ENCODE measurements at places on chromosomes 6 and 20. TPM values are rescaled to one million over a fixed set of nuclear protein-coding genes. Genes with fewer than 3 reads are reported as not detected.

DNA sequence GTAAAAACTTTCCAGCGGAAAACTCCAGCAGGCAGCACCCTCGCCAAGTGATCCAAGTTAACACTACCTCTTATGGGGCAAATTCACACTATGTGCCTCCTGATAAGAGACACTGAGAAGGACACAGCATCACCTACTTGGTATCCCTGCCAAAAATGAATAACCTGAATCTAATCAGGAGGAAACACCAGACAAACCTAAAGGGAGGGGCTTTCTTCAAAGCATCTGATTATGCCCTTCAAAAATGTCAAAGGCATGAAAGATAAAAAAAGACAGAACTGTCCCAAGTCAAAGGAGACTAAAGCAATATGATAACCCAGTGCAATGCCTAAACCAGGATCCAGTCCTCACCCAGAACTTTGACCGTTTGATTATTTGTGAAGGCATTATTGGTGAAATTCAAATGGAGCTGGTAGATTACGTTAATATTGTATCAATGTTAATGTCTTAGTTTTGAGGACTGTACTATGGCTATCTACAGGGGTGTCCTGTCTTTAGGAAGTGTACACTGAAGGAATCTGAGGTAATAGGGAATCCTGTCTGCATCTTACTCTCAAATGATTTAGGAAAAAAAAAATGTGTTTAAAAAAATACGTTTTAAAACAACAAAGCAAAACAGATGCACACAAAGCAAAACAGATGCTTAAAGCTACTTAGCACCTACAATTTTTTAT is 8.3 kb downstream of the TBC1D7 start:
- no peak for DNase-seq

DNA sequence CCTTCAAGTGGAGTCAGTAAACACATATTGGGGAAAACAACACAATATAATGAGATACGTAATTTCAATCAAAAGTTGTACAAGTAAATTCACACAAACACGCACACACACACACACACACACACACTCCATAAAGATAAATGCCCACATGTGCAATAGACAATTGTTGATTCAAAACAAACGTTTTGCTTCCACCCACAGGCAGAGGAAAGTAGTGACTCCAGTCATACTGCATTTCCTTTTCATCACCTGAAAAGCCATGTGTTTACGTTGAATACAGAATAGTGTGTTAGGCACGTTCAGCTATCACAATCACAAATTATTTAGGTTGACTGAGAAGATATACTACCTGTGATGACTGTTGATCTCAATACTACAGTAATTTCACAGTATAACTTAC is 443.8 kb upstream of the MANEA start:
- DNase-seq, result no peak

EDN1 gene
- total RNA-seq, result 0.49 TPM

GRCh38 chr6:53492860-53493634 is 51.9 kb downstream of the GCLC start:
- peak; percentile 71 for DNase-seq

- DNase-seq, result no peak
Observed at GRCh38 chr20:53712212-53712977, 118.8 kb upstream of the ZNF217 start.

DNA sequence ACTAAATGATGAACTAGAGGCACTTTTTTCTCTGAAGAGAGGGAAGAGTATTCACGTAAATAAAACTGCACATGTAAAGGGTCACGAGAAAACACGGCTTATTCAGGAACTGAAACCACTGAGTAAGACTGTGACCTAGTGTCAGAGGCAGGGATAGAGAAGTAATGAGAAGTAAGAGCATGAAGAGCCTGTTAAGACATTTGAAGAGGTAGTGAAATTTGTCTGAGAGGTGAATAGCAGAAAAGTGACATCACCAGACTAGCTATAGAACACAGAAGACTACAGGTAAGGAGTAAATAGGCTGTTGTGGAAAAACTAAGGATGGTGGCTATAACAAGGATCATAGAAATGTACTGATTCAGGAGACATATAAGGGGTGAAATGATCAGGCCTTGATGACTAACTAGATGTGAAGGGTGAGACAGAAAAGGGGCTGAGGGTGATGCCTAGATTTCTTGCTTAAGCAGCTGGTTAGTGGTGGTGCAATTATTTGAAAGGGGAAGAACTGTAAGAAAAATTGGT is 76.8 kb downstream of the REV3L start:
- DNase-seq, result no peak

DNA sequence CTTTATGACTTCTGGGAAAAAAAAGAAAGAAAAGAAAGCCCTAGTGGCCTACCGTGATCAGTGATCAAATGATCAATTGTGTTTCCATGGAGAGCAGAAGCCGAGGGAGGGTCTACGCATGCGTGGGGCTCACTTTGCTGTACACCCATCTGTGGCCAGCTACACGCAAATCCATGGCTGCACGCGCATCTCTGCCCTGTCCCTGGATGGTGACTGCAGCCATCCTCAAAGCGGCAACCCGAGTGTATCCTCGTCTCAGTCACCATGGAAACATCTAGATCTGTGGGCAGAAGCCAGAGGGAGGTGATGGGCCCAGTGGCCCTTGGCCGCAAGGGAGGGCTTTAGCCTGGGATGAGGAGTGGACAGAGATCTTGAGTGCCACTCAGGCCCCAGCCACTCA is 785 bp upstream of the ULBP3 start:
- no peak for DNase-seq

PRL gene
- not detected for total RNA-seq

- peak; percentile 26 for DNase-seq
Observed at GRCh38 chr6:166032366-166033200, 135.1 kb downstream of the TBXT start.

OPN5 gene
- not detected for total RNA-seq

- DNase-seq, result no peak
Observed at GRCh38 chr6:144999127-144999526, 714.0 kb downstream of the UTRN start.

ZBTB12 gene
- 20.0 TPM for total RNA-seq

DNA sequence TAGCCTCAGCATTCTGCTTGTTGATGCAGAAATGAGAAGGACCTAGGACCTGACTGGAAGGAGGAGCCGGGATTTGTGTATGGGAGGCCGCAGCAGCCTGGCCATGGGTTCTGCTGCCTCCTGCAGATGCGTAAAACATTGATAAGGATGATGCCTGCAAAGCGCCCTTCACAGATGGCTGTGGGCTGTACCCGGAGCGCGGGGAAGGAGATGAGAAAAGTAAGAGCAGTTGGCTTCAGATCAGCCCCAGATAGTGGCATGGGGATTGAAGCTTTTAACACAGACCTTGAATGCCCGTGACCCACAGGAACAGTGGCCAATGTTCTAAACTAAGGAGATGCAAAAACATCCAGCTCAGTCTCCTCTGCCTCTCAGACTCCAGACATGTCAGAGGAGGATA is 136.4 kb upstream of the KCNG1 start:
- no peak for DNase-seq

- no peak for DNase-seq
Observed at GRCh38 chr6:150391890-150392289, 23.1 kb downstream of the IYD start.

PLAGL2 gene
- 1.3 TPM for total RNA-seq

DNA sequence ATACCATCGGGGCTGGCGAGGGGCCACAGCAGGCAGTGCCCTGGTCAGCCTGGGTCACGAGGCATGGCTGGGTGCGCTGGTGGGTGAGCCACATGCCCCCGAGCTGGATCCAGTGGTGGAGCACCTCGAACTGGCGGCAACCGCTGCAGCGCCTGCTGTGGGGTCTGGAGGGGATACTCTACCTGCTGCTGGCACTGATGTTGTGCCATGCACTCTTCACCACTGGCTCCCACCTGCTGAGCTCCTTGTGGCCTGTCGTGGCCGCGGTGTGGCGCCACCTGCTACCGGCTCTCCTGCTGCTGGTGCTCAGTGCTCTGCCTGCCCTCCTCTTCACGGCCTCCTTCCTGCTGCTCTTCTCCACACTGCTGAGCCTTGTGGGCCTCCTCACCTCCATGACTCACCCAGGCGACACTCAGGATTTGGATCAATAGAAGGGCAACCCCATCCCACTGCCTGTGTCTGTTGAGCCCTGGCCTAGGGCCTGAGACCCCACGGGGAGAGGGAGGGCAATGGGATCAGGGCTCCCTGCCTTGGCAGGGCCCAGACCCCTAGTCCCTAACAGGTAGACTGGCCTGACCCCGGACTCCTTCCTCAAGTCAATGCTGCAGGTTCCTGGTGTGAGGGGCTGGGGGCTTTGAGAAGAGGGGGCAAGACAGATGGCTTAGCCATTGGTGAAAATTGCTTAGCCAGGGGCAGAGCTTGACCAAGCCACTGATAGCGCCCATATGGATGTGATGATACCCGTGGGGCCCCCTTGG is 598 bp downstream of the TMEM239 start:
- DNase-seq, result no peak

DNA sequence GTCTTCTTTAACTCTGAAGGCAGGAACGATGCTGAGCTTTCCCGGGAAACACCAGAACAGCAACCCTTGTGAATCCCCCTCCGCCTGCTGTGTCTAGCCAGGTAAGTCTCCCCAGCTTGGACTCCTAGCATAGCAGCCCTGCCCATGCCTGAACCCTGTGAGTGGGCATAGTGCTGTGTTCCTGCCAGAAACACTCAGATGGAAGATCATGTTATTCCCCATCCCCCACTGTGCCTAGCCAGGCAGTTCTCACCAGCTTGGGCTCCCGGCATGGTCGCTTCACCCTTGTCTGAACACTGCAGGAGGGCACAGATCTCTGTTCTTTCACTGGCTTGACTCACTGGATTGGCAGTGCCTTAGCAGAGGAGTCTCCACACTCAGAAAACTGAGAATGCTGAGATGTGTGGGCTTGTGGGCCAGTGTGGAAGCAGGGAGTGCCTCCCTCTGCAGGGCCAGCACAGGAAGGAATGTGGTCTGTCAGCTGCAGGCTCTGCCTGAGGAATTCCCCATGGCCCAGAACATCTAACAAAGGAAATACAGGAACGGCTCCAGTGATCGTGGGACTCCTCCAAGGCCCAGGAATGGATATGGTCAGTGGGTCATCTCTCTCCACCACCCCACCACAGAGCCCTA is 440.1 kb upstream of the ADGRB3 start:
- DNase-seq, result no peak

GRCh38 chr20:33753763-33754162 is 22.0 kb downstream of the ZNF341 start:
- no peak for DNase-seq

DNA sequence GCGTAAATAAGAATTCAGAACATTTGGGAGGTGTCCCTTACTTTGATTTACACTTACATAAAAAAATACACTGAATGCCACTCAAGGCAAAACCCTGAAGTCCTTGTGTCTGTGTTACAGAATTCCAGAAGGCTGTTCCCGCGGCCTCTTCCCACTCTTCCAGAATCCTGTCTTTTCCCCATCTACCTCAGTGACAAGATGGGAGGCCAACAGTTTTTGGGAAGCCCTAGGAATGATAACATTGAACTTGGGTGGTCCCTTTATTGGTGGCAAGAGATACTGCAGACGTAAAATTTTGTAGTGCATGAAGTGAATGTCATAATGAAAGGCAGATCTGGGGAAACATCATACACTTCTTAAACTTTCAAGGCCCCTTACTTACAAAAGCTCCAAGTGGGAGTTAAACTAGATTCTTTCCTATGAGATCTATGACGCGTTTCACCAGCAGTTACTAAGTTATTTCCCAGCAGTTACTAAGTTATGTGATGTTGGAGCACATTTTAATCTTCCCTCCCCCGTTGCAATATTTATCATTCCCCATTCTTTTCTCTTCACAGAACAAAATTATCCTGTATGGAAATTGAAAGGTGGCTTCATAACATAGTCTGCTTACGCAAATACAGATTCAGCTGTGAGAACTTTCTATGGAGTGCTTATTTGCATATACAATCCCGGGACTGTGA is 79.5 kb downstream of the BCAS1 start:
- no peak for DNase-seq

- no peak for DNase-seq
Observed at GRCh38 chr20:21936720-21937380, 231.4 kb downstream of the PAX1 start.

GRCh38 chr6:160950507-160950906 is 41.1 kb upstream of the MAP3K4 start:
- DNase-seq, result no peak

NMBR gene
- total RNA-seq, result not detected

GRCh38 chr20:17873410-17874270 is 95.0 kb downstream of the SNX5 start:
- DNase-seq, result no peak

LZTS3 gene
- 15.2 TPM for total RNA-seq

- peak; percentile 56 for DNase-seq
Observed at GRCh38 chr6:53793318-53794136, 1.3 kb upstream of the LRRC1 start.

- DNase-seq, result peak; percentile 30
Observed at GRCh38 chr6:134247844-134248580, 69.9 kb downstream of the SGK1 start.

DNA sequence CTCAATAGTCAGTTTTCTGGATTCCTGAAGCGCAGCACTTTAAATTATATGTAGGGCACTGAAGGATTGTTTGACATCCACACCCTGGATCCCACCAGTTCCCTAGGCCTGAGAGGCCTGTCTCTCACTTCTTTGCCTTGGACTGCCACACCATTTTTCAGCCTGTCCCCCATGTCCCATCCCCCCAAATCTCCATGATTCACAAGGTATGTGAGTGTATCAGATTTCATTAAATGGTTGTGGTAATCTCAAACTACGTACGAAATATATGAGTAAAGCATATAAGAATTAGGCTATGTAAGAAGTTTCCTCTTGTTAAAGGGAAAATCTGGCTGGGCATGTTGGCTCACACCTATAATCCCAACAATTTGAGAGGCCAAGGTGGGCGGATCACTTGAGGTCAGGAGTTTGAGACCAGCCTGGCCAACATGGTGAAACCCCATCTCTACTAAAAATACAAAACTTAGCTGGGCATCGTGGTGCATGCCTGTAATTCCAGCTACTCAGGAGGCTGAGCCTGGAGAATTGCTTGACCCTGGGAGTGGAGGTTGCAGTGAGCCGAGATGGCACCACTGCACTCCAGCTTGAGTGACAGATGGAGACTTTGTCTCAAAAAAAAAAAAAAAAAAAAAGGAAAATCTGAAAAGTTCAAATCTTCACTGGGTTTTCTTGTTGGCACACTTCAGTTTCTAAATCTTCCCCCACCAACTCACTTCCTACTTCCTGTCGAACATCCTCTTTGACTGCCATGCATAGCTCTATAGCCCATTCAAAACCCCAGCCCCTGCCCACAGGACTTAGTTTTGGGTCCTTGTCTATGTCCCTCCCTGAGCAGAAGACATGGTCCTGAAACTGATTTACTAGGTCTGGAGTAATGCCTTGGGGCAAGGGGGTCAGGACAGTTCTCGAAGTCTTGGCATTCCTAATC is 97.3 kb upstream of the SHLD1 start:
- DNase-seq, result no peak

Measured in G401 (cell line).